Muscle of leg (tissue), 16 donors: ENCODE measurements at places on chromosomes 2 and 18. TPM values are rescaled to one million over a fixed set of nuclear protein-coding genes. Genes with fewer than 3 reads are reported as not detected.

SCYGR4 gene
- total RNA-seq, result not detected

DNA sequence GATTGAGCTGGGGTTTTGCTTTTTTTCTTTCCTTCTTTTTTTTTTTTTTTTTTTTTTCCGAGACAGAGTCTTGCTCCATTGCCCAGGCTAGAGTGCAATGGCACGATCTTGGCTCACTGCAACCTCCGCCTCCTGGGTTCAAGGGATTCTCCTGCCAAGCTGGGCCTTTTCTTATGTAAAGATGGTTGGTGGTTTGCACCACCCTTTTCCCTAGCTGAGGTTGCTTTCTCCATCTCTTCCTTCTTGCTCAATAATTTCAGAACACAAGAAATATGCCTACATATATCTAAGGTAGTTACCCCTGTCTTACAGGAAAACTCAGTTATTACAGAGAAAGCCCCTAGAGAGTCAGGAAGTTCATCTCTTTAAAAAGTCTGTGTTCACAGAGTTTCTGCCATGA is 7.0 kb downstream of the TTC39C start:
- no peak for DNase-seq

GRCh38 chr18:26667046-26667445 is 118.7 kb upstream of the KCTD1 start:
- DNase-seq, result no peak

SCN3A gene
- total RNA-seq, result 0.35 TPM

DNA sequence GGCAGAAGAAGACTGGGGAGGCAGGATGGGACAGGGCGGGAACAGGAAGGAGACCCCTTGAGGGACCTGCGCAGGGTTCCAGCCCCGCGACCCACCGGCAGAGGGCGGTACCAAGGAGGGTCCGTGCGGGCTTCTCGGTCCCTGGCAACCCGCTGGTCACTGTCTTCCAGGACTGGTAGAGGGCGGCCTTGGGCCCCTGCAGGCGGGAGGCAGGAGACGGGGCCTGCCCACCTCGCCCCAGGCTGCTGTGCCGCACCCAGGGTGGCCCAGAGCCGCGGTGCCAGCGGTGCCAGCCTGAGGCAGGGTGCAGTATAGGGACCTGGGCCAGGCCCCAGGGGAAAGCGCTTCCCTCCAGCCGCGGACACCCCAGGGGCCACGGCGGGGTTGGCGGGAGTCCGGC is 34.5 kb downstream of the NEURL3 start:
- peak; percentile 19 for DNase-seq

DNA sequence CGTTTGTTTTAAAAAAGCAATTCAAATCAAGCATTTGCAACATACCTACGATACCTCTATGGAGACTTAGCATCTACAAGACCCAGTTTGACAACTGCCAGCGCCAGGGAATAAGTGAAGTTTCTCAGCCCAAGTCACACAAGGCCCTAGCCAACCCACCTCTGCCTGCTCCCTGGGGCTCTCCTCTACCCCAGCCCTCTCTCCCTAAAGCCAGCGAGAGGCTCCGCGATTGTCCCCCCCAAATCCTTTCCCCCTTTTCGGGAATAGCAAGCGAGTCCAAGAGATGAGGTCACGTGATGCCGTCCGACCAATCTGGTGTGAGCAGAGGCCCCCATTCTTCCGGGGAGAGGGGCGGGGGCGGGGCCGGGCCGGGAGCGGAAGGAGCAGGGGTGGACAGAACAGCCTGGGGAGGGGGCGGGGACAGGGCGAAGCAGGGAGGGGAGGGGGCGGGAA is 102.2 kb upstream of the RAB6C start:
- DNase-seq, result peak; percentile 98

DNA sequence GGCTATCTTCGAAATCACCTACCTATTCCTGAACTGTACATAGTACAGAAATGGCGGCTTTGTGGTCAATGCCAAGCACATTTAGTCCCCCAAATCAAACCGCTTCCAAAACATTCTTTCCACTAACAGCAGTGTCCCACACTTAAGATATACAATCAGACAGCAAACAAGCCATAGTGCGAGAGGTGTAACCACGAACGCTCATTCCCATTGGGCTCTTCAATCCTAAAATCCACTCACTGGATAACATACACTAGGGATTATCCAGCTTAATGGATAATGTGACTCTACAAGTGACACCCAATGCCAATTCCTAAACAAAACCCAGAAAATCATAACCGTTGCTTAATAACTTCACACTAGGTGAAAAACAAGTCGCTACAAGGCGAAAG is 2.0 kb downstream of the XPO1 start:
- DNase-seq, result peak; percentile 64

DNA sequence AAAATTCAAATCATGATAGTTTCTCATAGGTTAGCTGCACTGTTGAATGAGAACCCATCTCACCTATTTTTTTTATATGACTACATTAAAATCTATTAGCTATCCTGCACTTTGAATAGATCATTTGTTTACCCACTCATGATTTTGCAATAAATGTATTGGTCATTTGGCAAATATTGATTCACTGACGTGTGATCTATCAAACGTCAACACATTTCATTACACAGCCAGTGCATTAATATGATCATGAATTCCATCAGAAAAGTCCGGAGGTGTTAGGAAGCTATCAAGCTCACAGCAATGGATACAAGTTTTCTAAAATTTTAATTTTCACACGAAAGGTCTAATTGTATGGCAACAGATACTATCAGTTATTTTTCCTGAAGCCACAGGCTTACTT is 128.2 kb upstream of the ID2 start:
- DNase-seq, result no peak

- no peak for DNase-seq
These were observed 89.3 kb upstream of the OTOS start for GRCh38 chr2:240229603-240230235.

TMEM87B gene
- 12.9 TPM for total RNA-seq

ING5 gene
- 24.9 TPM for total RNA-seq

- no peak for DNase-seq
These were observed 302.7 kb upstream of the ZC3H15 start for GRCh38 chr2:186183406-186183805.
